BJ (cell line): ENCODE measurements at places on chromosomes 12 and 14.

- no peak for DNase-seq
Observed at GRCh38 chr12:12521044-12521485, 41.6 kb downstream of the DUSP16 start.

DNA sequence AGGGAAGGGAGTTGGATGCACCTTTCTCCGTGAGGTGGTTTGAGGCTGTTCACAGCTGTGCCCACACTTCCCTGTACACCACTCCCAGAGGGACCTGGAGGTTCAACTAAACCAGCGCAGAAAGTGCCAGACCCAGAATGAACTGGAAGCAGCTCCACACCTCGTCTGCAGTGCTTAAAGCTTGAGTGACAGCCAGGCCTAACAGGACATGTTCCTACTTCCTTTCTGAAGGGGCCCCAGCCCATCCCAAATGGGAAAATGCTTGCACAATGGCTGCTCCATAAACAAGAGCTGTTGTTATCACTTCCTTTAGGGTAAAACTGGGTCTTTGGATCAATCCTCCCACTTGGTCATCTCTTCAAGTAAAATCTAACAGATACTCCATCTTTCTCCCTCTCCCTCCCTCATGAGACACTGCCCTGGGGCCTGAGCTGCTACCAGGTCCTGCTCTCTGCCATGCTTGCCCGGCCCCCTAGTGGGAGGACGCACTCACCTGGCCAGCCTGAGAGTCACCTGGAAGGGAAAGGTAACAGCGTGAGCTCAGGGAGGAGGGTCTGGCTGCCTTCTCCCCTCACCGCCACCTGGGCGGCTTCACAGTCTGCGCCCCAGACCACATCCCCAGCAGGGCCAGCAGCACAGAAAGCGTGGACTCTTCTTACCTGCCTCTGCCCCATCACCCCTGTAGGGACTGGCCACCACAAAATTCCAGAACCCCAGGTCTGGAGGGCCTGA is 33.5 kb downstream of the ISCA2 start:
- DNase-seq, result no peak

DNA sequence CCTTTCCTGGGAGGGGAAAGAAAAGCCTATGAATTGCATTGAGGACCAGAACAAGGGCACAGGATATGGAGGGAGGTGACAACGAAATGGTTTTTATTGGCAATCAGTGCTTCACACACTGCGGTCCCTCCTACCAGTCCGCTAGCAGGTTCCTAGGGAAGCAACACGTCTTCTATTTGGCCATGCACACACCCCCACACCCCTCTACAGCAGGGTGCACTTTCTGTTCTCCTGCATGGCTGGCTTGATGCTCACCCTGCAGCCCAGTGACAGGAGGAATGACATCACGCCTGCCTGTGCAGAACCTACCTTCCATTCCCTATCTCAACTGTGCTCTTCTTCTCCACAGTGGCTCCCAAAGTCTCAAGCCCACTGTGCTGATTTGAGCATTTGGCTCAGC is 57.9 kb downstream of the TTC9 start:
- no peak for DNase-seq

DNA sequence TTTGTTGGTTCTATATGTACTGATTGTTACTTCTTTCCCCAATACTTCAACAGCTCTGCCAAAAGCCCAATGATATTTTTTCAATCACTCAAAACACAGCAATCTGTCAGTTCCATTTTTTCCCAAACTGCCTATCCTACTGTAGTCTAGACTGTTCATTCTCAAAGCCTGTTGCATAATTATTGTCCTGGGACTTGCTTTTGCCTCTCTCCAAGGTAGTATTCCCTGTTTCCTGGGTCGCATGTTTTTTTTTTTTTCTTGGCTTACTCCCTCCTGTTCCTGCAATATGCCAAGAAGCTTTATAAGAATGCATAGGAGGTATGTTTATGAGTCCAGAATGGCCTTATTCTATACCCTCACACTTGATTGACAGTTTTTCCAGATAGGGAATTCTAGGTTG is 19.9 kb upstream of the CCNT1 start:
- DNase-seq, result no peak

DNA sequence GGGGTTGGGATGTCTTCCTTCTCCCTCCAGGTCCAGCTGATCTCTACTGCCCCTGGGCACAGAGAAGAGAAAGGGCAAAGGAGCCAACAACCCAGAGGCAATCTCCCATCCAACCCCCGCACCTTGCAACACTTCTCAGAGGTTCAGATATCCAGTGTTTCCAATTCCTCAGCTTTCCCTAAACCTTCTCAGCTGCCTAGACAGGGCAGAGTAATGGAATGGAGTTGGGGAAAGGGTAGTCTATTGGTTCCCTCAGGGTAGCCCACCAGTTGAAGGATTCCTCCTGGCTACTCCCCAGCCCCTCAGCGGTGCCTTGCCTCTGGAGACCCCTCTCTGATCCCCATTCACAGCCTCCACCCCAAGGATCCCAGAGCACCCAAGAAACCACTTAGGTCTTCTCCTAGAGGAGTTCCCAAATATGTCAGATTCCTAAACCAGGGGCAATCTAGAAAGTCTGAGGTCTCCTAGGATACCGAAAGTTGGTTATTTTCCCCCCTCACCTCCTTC is 537 bp downstream of the NFE2 start:
- no peak for DNase-seq

GRCh38 chr14:99159341-99160340 is 112.4 kb downstream of the BCL11B start:
- no peak for DNase-seq
